ENCODE measurements at places on chromosomes 7 and 10.

DNA sequence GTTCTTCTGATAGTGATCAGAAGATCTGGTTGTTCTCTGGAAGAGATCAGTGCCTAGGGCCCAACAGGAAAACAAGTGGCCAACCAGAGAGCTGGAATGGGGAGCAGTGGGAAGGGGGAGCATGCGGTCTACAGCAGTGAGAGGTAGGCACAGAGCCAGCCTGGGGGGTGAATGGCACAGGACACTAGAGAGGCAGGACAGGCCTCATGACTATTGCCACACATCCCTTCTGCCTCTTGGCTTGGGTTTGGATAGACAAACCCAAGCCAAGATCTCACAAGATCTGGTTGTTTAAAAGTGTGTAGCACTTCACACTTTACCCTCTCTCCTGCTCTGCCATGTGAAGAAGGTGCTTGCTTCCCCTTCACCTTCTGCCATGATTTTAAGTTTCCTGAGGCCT lies 224.4 kb downstream of the ARHGAP12 start:
- no peak for DNase-seq

- DNase-seq: no peak
These were observed 221.6 kb downstream of the RNLS start for GRCh38 chr10:88361494-88361893.

GRCh38 chr10:114821915-114822443 lies 399 bp downstream of the FHIP2A start:
- DNase-seq: no peak

DNA sequence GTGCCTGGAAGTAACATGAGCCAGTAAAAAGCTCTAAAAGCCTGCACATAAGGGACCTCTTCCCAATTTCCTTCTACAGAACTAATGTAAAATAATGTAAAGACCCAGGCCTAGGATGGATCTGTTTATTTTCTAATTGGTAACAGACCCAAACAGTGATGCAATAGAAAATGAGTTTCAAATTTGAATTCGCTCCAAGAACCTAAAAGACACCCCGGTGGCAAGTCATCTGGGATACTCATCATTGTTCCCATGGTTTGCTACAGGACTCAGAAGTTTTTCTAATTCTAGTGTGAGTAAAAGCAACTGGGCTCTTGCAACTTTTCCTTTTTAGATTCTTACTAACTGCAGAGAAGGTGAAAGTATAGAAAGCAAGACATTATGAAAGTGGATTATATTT lies 271.3 kb upstream of the CACNA2D1 start:
- DNase-seq: no peak

GRCh38 chr10:11147722-11148121 lies 130.1 kb downstream of the CELF2 start:
- DNase-seq: no peak

GRCh38 chr7:42212541-42213090 lies 24.4 kb downstream of the GLI3 start:
- no peak for DNase-seq

DNA sequence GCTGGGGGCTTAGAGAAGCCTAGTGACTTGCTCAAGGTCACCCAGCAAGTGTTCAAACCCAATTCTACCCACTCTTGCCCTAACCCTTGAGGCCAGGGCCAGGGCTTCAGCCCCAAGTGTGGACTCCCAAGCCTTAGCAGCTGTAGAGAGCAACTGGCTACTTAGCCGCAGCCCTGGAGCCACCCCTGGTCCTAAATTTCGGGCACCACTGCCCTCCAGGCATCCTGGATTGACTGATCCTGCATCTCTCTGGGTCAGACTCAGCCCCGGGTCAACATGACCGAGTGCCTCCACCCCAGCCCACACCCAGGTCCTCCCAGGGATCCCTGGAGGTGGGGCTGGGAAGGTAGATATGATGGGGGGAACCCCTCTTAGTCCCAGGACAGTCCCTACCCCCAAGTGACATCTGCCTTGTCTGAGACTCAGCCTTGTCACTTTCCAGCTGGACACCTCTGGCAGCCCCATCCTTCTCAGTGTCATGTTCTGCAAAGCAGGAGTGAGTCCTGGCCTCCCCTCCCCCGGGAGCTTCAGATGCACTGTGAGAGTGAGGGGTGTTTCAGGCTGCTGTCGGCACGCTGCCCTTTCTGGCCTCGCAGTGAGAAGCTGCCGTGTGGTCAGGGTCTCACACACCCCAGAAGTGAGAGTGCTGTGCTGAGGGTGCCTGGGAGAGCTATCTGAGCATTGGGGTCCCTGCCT lies 89.8 kb downstream of the ZMIZ1 start:
- no peak for DNase-seq

DNA sequence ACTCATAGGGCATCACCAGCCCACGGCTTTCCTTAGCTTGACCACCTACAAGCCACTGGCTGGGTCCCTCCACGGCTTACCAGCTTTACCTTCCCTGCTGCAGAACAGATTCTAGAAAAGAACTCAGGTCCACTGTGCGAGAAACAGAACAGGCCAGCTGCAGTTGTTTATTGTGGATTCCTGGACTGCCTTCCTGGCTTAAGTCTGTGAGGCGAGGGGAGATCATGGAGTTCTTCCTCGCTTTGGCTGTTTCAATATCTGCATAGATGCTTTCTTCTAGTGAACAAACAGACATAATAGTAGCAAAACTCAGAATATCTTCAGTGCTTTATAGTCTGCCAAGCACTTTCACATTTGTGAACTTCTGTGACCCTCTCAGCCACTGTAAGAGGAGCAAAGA lies 162.9 kb upstream of the HABP2 start:
- no peak for DNase-seq

- DNase-seq: no peak
These were observed 110.8 kb downstream of the TMEM178B start for GRCh38 chr7:141184532-141185190.

DNA sequence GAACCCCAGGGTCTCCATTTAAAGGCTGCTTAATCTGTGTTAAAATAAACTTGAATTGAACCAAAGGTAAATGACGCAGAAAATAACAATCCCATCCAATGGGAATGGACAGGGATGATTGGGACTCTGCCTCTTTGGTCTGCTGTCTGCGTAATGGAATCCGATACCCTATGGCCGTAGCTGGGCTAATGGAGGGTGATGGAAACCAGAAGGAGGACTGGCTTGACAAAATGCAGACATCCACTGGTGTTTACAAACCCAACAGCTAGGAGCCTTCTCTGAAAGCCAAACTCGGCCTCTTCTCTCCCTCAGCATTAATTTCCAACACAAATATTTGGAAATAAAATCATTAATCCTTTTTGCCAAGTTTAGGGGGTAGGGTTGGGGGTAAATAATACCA lies 162.2 kb upstream of the CHST15 start:
- DNase-seq: no peak

DNA sequence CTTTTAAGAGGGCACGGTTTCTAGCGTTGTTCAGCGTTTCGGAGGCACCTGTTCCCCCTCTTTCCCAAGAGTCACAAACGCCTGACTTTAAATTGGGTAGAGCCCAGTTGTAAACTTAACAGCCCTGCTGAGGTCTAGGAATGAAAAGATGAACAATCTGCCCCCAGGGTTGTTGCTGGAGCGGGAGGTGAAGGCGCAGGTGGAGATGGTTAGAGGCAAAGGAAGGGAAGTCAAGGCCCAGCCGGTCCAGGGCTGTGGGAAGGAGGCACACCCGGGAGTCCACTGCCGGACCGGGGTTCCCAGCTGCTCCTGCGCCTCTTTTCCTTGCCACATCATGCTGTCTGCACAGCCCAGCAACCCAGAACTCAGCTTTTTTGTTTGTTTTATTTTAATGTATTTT lies 770 bp downstream of the PRXL2A start:
- DNase-seq: no peak

- DNase-seq: no peak
These were observed 259.4 kb downstream of the CAMK1D start for GRCh38 chr10:12608761-12609160.

DNA sequence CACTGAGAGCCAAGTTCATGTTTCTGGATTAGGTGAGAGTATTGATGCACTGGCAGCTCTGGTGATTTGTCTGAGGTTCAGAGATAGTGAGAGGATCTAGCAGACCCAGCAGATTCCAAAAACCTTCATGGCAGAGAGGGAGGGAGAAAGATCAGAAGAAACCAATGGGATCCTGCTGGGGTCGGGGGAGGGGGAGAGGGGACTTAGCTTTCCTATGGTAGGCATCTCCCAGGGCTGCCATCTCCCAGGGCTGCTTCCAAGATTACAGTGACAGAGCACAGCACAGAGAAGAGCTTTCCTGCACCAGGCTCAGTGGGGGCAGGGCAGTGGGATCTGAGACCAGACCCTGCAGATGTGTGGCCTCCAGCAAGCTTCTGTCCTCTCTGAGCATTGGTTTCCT lies 76.8 kb upstream of the GDF10 start:
- DNase-seq: no peak

DNA sequence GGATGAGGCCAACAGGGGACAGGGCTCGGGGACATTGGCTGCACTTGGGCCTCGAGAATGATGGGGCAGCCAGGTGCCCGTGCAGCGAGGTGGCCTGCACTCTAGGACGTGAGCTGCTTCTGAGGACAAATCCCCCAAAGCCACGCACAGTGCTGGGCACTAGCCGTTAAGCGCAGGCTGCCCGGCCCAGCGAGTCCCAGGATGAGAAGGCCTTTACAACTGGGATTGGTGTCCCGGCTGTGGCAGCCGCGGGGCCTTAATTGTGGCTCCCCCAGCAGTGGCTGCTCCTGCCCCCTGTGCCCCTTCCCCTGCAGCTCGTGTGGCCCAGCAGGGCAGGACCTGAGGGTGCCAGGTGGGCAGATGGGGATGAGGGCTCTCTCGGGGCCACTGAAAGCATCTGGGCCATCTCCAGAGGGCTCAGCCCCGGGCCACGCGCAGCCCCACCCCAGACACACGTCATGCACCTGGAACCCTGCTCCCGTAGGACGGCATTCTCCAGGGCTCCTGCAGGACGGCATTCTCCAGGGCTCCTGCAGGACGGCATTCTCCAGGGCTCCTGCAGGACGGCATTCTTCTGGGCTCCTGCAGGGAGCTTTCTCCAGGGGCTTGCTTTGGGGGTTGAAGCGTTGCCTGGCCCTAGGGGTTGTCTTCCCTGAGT lies 6.6 kb downstream of the PWWP2B start:
- DNase-seq: no peak

GRCh38 chr7:23852988-23853387 lies 143.0 kb downstream of the STK31 start:
- DNase-seq: no peak

DNA sequence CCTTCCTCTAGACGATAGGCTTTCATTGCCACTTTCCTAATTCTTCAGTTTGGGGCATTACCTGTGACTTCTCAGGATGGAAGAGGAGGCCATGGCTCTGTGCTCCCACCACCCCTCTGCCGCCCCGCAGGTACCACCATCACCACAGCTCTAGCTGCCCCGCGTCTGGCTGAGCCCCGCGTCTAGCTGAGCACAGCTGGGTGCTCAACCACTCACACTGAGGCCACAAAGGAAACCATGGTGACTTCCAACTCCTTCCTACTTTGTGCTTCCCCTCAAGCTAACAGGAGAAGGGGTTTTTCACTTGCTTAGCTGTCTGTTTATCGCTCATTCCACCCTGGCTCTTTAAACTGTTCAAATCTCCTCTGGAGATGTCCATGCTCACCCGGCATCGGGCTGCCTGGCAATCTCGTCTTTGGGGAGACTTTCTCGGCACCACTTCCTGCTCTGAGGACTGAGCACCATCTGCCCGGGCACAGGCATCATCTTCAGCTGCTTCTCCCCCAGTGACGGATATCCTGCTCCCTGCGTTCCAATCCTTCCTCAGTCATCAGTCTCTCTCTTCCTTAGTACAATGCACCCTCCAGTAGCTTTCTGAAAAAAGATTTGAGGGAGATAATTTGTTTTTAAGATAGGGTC lies 59.4 kb downstream of the MAD1L1 start:
- no peak for DNase-seq

- DNase-seq: no peak
These were observed 32.9 kb downstream of the TMEM168 start for GRCh38 chr7:112757337-112757736.

GRCh38 chr10:71084818-71085126 lies 127.6 kb upstream of the UNC5B start:
- no peak for DNase-seq

- DNase-seq: no peak
These were observed 74.3 kb upstream of the LYZL1 start for GRCh38 chr10:29214551-29214950.

Measured in activated naive CD8-positive, alpha-beta T cell treated with anti-CD3 and anti-CD28 coated beads for 36 hours (primary cell).